HL-60 (cell line): ENCODE measurements at places on chromosomes 1 and 21.

- DNase-seq = no peak
Observed at GRCh38 chr1:55249646-55250398, 34.7 kb upstream of the USP24 start.

DNA sequence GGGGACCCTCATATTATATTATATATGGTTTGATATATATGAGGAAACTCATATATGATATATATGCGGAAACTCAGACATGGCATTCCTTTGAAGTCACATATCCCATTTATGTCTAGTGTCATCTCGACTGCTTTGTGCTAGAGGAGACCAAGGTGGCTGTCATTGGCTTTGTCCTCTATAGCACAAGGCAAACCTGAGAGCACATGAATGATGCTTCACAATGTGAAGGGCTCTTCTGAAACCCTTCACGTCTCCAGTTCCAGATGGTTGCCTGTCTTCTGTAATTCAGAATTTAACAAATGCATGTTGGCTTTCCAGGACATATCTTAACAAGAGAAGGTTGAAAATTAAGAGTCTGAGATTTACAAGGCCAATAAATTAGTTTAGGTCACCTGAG is 303.6 kb downstream of the BARHL2 start:
- no peak for DNase-seq

GRCh38 chr1:59015708-59016107 is 231.9 kb upstream of the JUN start:
- DNase-seq = no peak

DNA sequence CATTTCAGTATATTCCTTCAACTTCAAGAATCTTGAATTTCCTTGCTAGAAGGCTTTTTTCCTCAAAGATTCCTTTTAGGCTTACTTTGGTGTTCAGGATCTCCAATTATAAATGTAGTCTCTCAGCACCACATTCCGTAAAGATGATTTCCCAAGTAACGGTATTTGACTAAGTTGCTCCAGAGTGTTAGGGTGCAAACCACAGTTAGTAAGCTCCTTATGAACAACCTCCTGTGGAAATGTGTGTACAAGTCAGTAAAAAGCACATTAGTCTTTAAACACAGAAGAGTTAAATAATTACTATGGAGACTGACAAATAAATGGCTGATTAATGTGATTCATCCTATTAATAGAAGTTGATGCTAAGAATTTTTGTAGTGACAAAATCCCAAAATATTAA is 10.3 kb downstream of the DONSON start:
- DNase-seq = no peak

- DNase-seq = no peak
Observed at GRCh38 chr1:204883405-204883804, 12.7 kb downstream of the NFASC start.

GRCh38 chr1:245953876-245954660 is 553.0 kb downstream of the SMYD3 start:
- no peak for DNase-seq

DNA sequence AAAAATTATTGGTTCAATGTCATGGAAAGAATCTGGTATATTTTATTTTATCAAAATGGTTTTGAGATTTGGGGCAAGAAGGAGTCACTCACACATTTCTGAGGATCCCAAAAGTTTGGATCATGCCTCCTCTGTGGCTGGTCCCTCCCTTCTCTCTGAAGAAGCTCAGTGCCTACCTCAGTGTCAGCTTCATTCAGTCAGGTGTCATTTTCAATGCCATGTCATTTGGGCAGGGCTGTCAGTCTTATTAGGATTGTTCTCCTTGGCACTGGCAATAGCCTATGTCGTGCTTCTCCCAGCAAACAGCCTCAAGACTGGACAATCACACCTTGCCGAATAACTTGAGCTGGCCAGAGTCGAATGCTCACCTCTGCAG is 264.5 kb upstream of the CAMK1G start:
- no peak for DNase-seq

DNA sequence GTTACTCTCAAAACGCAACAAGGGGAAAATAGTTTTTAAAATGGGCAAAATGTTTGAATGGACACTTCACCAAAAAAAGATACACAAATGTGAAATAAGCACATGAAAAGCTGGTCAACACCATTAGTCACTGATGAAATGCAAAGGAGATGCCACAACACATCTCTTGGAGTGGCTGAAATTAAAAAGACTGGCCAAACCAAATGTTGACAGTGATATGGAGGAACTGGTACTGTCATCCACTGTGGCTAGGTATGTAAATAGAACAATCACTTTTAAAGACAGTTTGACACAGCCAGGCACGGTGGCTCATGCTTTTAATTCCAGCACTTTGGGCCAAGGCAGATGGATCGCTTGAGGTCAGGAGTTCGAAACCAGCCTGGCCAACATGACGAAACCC is 91.1 kb downstream of the POFUT2 start:
- DNase-seq = no peak

DNA sequence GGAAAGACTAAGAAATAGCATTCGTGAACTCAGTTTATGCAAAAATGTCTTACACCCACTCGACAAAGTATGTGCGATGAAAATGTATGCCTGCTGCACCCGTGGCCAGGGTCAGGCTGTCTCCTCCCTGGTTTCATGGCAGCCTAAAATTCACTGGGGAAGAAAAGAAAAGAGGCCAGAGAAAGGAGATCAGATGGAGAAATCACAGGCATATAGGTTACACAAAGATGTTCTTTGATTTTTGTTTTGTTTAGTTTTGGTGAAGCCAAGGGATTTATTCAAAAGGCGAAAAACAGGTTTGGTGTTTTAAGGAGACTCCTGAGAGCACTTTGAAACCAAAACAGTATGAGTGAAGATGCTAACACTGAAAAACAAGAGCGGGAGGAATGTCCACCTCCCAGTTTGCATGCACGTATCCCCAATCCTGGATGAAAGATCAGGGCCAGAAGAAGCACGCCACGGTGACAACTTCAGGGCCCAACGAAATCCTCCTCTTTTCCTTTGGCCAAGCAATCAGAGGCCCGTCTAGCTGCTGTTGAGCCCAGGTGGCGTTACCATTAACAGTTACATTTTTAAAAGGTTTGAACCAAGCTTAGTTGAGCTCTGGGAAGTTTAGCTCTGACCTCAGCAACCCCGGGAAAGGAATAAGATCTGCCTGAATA is 992 bp upstream of the SSX2IP start:
- no peak for DNase-seq

DNA sequence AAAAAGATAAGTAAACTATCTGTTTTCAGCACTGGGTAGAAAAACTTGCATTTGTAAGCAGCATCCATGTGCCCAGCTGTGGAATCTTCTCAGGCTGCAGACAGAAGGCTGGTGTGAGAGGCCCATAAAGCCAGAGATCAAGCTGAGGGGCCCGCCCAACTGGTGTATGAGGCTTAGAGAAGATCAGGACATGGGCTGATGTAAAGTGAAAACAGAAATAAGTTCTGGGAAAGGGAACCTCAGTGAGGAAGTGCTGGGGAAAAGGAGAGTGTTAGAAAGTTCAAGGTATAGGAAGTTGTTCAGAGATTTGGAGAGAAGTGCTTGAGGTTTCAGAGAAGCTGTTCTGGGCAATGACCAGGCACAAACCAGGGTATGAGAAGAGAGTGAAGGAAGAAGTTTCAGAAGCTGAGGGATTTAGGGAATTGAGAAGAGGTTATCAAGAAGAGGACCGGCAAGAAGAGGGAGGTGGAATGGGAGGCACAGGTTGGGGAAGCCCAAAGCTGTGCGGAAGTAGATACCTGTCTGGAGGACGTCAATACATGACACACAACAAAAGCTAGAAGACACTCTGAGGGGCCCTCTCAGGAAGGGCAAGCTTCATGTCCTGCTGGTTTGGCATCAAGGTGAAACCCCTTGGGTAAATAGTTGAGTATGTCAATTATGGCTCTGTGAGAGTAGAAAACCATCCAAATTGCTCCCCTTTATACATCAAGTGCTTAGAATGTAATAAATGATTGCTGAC is 2.7 kb upstream of the CD5L start:
- no peak for DNase-seq

- no peak for DNase-seq
Observed at GRCh38 chr1:198199105-198199504, 42.3 kb downstream of the NEK7 start.

GRCh38 chr1:185419718-185420117 is 102.7 kb upstream of the IVNS1ABP start:
- no peak for DNase-seq

DNA sequence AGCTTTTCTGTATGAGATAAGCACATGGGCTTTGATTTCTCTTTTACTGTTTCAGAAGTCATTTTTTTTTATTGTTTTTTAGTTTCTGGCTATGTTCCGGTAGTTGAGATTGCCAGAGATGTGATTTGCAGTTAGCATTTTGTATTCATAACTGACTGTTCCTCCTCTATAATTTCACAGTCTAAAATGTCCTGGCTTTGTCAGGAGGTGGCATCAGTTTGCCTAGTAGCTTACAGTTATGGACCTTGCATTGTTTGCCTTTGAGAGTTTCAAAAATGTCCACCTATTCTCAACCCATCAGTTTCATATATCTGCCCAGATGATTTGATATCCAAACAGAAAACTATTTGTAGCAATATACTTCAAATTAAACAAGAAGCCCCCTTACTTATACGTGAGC is 39.5 kb upstream of the ST6GALNAC3 start:
- no peak for DNase-seq

GRCh38 chr1:24861821-24862727 is 68.0 kb downstream of the RUNX3 start:
- DNase-seq = no peak

GRCh38 chr1:1212780-1213344 is 1.1 kb downstream of the TNFRSF4 start:
- DNase-seq = peak; percentile 48

DNA sequence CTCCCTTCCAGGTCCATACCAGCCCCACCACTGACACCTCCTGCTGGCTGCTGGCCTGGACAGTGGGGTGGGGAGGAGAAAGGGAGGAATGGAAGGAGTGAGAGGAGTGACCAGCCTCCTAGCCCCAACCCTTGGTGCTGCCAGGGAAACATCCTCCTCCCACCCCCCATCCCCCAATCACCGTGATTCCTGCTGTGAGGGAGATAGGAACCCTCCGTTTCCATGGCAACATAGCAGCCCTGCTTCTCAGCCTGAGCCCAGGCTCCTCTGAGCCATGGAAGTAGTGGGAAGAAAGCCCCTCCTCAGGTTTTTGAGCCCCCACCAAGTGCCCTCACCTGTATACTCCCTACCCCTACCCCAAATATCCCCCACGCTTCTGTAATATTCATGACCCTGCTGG is 44.4 kb upstream of the SCMH1 start:
- no peak for DNase-seq

- DNase-seq = no peak
Observed at GRCh38 chr1:203271962-203272632, 33.2 kb upstream of the BTG2 start.

DNA sequence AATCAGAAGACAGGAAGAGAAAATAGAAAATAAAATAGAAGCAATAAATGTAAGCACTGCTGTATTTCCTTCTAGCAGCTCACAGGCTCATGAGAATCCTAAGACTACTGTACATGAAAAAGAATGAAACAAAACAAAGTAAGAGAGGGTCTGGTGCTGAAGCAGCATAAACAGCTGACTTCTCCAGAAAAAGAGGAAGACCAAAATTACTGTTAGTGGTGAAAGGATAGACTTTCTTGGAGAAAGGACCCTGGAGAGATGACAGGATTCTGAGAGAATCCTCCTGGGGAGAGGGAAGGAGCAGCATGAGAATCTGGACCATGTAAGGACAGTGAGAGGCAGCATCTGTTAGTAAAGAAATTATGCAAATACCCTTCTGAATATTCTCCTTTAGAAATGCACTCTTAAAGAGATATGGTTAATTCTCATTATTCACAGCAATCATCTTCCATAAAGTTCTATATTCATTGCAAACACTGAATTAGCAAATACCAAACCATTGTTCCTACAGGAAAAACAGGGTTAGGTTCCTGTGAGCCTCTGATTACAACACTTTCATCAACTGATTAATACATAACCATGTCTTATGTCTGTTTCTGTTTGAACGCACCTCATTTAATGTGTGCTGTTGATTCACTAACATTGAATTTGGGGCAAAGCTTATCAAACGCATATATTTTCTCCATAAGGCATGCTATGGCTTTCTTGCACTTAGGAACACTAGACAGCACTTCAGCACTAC is 17.0 kb downstream of the SLC25A24 start:
- DNase-seq = no peak

DNA sequence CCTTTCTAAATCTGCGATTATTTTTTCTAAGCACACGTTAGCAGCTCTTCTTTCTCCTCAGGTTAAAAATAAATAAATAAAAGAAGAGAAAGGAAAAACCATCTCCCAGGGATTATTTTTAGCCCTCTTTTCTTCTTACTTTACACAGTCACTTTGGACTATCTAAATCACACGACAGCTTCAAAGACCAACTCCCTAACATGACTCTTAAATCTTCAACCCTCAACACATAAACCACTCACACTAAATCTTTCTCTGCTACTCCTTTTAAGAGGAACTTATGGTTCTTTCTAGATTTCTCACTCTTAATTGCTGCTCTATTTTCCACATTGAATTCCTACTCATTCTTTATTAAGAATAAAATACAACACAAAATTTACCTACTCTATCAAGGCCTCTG is 1095.0 kb upstream of the B3GALT2 start:
- no peak for DNase-seq

DNA sequence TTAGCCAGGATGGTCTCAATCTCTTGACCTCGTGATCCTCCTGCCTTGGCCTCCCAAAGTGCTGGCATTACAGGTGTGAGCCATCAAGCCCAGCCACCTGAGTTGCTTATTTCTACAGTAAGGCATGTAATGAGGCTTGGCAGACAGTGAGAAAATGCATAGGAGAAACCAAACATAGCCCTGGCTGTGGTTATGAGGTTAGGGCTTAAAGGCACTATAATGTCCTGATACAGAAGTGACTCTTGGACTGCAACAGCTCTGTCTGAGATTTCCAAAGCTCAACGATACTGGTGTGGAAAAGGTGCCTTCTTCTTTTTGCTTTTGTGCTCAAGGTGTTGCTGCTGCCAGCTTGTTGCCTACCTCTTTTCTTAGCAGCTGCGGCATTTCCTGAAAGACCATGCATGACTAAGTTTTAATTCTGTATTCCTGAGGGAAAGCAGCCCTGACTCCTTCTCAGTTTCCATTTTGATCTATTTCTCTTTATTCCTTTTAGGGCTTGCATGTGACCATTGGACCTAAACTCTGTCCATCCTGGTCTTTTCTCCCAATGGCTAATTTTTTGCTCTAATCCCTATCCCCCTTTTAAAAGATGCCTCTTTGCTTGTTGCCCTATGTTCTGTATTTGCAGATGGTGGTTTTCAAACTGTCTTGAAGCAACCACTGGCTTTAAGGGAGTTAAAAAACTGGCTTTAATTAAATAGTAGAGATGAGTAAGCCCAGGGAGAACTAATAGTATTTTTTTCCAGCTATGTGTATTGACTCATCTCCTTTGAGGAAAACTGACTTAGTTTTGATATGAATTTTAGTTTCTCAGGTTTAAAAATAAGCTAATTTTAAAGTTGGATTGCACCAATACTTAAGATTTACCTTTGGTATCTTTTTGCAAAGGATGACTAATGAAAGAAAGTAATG is 70.3 kb downstream of the KIF1B start:
- DNase-seq = no peak

DNA sequence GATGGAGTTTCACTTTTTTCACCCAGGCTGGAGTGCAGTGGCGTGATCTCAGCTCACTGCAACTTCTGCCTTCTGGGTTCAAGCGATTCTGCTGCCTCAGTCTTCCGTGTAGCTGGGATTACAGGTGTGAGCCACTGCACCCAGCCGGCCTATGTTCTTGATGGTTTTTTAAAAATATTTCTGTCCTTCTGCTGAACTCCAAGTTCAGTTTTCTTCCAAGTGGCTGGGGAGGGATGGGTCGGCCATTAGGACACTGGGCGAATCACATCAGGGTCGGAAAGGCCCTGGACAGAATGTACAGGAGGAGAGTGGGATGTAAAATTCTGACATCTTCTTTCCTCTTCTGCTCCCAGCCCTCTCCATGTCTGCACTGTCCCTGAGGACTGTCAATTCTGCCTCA is 289.6 kb downstream of the PTPRU start:
- no peak for DNase-seq
